ENCODE measurements at places on chromosomes 1 and 21. TPM values are rescaled to one million over a fixed set of nuclear protein-coding genes. Genes with fewer than 3 reads are reported as not detected.

The F5 gene
- 0.31 TPM for total RNA-seq

The NBPF10 gene
- total RNA-seq: 1.8 TPM

The CITED4 gene
- 1.5 TPM for total RNA-seq

The RSPH1 gene
- total RNA-seq: 0.04 TPM

The LDLRAD1 gene
- total RNA-seq: not detected

The S1PR1 gene
- 10.8 TPM for total RNA-seq

The ADGRL4 gene
- total RNA-seq: 14.0 TPM

The NR5A2 gene
- 3.7 TPM for total RNA-seq

- no peak for DNase-seq
Observed at GRCh38 chr1:150615346-150616201, 13.8 kb downstream of the ENSA start.

DNA sequence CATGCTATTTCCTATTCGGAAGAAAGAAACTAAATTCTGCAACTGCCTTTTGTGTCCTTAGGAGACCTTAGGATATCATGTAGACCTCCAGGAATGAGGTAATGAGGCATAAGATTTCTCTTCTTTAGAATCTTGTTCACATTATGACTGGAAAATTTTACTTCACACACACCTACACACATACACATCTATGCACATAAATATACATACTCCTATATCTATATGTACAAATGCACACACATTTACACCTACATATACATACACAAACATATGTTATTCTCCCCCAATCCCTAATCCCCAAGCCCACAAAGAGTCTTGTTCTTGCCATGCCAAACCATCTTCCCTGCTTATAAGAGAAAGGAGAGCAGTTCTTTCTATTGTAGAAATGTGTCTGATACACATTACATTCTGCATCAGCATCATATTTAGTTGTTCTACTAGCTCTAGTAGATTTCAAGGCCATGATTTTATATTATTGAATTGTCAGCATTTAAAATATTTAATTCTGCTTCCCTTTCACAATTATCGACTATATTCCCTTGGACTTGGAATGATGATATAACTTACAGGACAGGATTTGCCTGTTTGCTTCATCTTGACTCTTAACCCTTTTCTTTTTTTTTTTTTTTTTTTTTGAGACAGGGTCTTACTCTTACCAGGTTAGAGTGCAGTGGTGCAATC, 35.4 kb upstream of the PDC start:
- no peak for DNase-seq

GRCh38 chr1:177566495-177566894, 395.7 kb downstream of the BRINP2 start:
- no peak for DNase-seq

- peak; percentile 51 for DNase-seq
Observed at GRCh38 chr1:221575605-221576004, 166.3 kb downstream of the DUSP10 start.

DNA sequence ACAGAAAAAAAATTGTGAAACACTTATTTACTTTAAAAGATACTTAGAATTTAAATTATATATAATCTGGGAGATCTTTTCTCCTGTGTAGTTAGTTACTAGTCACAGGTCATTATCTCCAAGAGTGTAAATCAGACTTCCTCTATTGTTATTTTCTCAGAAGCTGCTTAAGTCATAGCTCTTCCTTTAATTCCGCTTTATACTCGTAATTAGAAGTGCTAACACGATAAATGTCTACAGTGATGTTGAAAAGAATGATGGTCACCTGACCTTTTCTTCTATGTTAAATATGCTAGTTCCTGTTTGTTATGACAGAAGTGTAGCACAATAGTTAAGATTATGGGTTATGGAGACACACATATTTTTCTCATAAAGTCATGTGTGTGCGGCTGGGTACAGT, 123.6 kb downstream of the TGFB2 start:
- no peak for DNase-seq

DNA sequence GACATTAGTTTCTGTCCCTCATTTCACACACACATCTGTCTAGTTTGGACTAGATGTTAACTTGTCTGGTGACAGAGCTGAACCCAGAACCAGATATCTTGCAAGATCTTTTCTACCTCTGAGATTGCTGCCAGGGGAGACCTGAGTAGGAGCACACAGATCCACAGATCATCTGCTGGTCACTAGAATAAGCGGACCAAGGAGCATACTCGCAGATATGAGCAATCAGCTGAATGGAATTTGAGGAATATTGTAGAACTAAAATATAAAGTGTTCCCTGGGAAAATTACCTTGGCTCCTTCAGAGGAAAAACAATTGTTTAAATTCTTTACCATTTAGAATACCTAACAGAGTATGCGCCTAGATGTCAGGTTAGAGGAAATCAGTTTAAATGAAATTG, 90.7 kb downstream of the TNFSF18 start:
- DNase-seq: no peak

- DNase-seq: no peak
Observed at GRCh38 chr1:23574265-23574754, 15.0 kb upstream of the ID3 start.

DNA sequence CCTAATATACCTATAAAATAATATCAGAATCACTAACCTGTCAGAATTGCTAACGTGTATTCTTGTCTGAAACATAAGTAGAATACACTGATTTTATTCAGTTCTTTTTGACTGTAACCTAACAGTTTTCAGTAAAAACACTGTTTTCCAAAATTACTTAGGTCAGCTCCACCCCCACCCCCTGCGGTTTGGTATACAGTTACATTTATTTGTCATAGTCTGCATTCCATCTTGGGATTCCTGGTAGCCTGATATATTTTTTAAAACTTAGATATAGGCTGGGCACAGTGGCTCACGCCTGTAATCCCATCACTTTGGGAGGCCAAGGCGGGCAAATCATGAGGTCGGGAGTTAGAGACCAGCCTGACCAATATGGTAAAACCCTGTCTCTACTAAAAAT, 19.8 kb upstream of the ABCD3 start:
- DNase-seq: no peak

DNA sequence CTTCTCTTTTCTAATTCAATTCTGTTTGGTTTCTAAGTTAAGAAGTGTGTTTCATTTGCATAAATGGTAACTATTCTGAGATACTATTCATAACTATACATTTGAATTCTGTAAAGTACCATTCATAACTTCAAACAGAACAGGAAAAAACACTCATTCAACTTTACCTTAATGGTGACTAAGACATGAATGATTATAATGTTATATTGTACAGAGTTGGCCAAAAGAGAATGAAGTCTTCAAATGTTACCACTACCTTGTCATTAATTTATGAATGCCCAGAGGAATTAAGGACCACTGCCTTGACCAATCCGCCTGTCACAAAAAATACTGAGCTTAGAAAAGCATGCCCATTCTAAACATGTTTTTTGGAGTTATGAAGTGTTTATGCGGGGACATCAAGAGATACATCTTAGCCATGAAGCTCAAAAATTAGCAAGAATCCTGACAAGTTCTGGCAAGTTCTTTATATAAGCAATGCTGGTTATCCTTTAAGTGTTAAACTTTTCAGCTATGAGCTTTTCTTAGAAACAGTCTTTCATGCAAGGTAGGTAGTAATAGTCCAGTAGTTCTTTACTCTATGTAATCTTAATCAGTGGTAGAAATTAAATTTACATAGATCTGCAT, 7.9 kb downstream of the WASF2 start:
- DNase-seq: no peak

GRCh38 chr1:46587069-46587468, 17.0 kb downstream of the MKNK1 start:
- peak; percentile 77 for DNase-seq

- DNase-seq: no peak
Observed at GRCh38 chr1:17759114-17759513, 4.0 kb downstream of the ACTL8 start.

GRCh38 chr1:26824731-26825130, 1.8 kb upstream of the ZDHHC18 start:
- DNase-seq: no peak

- DNase-seq: peak; percentile 92
Observed at GRCh38 chr1:82879701-82880305, 1079.1 kb downstream of the ADGRL2 start.

DNA sequence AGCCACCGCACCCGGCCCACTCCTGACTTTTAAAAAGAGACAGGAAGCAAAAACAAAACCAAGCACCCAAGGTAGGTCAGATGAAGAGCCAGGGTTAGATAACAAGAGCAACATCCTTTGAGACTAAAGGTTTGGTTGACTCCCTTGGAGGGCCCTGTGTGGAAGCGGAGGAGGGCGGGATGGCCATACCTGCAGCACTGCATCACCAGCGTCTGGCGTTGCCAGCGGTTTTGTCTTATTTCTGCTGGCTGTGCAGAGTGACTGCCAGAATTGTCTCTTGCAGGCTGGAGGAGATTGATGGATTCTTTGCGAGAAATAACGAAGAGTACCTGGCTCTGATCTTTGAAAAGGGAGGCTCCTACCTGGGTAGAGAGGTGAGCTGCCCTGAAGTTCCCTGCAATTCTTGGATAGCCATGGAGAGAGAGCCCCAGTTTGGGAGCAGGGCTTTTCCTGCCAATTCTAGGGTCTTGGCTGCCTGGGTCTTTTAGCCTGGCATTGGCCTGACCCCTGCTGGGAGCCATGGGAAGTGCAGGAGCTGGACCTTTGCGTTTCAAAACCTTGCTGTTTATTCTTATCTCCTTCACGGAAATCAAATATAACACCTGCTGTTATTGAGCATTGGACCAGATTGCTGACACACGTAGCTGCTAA, 24.0 kb downstream of the QSOX1 start:
- peak; percentile 56 for DNase-seq
